CD4-positive, alpha-beta T cell treated with Interleukin-17A for 1 hour (primary cell): ENCODE measurements at places on chromosomes 5 and 9.

DNA sequence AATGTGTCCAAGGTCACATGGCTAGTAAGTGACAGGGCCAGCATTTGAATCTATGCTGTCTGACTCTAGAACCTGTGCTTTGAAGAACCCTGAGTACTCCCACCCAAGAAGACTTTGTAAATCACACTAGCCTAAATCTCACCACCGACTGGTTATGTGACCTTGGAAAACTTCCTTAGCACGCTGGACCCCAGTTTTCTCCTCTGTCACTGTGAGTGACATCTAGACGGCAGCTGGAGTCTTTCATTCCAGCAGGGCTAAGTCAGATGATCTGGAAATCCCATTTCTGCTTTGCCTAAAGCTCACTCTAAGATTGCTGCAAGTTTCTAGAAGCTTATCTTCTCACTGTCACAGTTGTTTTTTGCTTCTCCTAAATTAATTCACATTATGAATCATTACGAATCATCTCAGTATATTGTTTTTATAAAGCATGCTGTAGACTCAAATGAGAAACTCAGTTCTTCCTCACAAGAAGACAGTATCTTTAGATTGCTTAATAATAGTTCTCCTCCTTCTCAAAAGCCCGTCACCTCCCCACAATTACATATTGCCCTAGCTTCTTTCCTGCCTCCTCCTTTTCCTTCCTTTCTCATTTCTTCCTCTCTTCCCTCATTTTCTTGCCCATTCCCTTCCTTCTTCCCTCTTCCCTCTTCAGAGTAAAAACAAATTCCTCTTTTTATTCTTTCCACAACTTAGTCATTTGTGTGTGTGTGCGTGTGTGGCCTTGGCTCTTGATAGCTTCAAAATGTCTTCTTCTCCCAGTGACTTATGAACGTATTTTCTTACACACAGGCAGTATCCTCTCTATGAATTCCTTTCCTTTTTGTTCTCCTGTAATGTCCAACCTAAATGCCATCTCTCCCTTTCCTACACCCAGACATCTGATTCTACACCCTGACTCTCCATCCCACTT lies 16.8 kb downstream of the ALDOB start:
- no peak for DNase-seq

DNA sequence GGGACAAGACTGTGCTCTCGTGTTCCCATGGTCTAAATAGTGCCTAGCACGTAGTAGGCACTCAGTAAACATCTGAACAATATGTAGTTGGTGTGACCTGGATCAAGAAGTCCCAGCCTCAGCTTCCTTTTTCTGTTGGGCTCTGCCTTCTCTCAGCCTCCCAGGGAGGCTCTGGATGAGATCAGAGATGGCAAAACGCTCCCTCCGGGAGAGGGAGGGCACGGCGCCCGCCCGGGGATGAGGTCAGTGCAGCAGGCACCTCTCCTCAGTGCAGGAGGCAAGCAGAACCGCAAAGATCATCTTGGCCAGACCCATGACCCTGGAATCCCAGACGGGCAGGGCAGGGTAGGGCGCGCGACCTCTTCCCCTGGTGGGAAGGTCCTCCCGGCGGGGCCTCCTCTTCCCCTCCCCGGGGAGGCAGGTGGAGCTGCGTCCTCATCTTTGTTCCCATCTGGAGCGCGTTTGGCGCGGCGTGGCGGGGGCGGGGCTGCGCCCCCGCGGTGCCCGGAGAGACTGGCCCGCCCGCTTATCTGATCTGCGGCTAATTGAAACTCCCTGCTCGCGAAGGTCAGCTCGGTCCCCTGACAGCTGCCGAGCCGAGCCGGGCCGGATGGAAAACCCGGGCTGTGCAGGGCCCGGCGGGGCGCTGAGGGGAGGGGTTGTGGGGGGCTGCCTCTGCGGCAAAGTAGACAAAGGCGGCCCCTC lies 60.9 kb downstream of the CXXC5 start:
- no peak for DNase-seq

- DNase-seq = peak; percentile 24
Measured at GRCh38 chr9:113579283-113580040, 115.9 kb downstream of the RGS3 start.

DNA sequence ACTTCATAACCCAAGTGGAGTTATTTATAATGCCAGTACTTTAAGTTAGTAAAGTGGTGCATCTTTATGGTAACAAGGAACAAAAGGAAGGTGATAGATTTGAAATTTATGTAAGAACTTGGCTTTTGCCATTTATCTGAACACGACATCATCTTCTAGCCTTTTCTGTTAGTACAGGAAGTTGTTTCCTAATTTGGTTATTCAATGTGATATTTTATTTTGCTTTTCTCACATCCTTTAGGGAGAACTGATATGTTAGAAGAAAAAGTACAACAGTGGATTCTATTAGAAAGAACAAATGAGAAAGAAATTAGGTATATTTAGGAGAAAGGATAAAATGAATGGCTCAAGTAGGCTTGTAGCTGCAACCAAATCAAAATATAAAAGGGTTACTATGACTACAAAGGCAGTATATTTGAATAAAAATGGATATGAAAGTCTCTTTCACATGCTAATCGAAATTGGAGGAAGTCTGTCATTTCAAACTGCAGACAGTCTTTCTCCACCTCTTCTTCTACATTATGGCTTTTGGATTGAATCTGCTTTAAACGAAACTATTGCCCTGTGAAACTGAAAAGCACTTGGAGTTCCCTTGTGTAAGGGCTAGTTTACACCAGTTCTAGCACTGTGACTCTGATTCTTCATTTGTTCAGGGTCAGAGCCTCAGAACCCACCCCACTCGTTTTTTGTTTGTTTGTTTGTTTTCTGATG lies 18.5 kb upstream of the SLC24A2 start:
- DNase-seq = no peak

GRCh38 chr5:132812123-132812765 lies 858 bp upstream of the SOWAHA start:
- DNase-seq = no peak

GRCh38 chr9:130219661-130220096 lies 45.9 kb upstream of the HMCN2 start:
- DNase-seq = no peak

- DNase-seq = peak; percentile 58
Measured at GRCh38 chr5:52657247-52657645, 130.5 kb upstream of the ITGA1 start.
